ENCODE measurements at places on chromosomes 7 and 10. TPM values are rescaled to one million over a fixed set of nuclear protein-coding genes. Genes with fewer than 3 reads are reported as not detected.

DNA sequence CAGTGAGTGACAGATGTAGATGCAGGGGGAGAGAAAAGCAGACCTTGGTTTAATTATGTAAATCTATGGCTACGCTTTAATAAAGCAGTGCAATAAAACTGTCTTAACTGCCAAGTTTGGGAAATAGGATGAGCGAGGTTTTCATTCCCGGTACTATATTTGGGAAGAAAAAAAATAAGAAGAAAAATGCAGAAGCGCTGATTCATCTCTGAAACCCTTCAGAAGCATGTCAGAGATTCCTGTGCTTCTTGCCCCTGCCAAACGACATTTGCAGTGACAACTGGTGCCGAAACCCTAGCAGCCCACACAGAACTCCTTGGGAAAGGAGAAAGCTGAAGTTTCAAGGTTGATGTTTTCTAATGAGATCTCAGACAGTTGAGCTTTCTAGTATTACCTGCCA is 380.7 kb downstream of the REEP3 start:
- DNase-seq, result no peak

GRCh38 chr7:28423918-28424514 is 11.7 kb downstream of the CREB5 start:
- no peak for DNase-seq

The VWDE gene
- total RNA-seq, result 3.4 TPM

The CD36 gene
- not detected for total RNA-seq

DNA sequence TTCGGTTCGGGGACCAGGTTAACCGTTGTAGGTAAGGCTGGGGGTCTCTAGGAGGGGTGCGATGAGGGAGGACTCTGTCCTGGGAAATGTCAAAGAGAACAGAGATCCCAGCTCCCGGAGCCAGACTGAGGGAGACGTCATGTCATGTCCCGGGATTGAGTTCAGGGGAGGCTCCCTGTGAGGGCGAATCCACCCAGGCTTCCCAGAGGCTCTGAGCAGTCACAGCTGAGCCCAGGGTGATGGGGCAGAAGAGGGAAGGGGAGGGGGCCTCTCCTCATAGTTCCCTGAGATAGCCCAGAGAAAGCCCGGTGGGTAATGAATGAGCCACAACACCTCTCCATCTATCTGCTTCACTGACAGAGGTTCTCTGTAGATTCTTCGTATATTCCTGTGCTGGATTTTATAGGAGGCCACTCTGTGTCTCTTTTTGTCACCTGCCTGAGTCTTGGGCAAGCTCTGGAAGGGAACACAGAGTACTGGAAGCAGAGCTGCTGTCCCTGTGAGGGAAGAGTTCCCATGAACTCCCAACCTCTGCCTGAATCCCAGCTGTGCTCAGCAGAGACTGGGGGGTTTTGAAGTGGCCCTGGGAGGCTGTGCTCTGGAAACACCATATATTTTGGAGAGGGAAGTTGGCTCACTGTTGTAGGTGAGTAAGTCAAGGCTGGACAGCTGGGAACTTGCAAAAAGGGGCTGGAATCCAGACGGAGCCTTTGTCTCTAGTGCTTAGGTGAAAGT is 16.4 kb downstream of the PRSS2 start:
- no peak for DNase-seq

DNA sequence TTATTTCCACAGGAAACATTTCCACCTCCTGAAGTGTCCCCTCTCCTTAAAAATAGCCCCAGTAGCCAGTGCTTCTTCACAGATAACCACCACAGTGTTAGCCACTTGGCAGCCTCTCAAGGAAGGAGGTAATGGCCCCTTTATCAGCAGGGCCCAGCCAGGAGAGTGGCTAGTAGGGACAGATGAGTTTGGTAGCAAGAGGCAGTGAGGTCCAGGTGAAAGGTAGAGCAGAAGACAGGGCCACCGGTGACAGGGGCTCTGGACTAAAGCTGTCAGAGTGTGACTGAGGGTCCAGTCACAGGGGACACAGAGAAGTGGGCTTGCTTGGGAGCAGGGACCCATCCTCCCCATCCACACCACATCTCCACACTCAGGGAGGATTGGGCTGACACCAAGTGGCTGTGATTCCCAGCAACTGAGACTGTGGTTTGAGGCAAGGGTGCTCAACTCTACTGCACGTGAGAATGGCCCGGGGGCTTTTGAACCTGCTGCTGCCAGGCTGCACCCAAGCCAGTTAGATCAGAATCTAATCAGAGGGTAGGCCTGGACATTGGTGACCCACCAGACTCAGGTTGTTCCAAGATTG is 52.2 kb downstream of the C10orf120 start:
- no peak for DNase-seq

The EIF4H gene
- 278 TPM for total RNA-seq

The CEP55 gene
- 75.6 TPM for total RNA-seq

The SEMA4G gene
- total RNA-seq, result 0.45 TPM

DNA sequence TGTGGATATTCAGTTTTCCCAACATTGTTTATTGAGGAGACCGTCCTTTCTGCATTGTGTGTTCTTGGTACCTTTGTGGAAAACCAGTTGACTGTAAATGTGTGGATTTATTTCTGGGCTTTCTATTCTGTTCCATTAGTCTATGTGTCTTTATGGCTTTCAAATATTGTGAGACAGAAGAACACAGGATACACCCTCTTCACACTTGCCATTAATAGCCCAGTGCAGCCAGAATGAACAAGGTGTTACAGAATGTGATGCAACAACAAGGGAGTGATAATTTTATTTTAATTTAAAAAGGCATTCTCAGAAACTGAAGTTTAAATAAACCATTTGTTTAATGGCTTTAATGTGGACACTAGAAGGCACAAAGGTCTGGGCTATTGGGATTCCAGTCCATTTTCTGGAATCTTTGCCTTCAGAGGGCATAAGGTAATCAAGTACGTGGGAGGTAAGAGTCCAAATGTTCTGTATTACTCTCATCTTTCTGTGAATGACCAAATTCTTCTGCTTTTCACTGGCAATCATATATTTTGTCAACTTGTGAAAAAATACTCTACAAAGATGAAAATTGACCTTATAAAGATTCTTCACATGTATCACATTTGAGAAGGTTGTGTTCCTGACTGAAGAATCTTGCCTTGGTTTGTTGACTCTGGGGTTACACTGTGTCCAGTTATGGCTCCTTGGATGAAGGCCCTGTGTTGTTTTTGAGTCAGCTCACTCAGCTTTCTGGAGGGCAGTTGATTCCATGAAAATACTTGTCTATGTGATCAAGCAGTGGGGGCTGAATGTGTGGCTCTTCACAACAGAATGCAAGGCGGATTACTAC is 962.7 kb downstream of the LRMDA start:
- DNase-seq, result no peak

DNA sequence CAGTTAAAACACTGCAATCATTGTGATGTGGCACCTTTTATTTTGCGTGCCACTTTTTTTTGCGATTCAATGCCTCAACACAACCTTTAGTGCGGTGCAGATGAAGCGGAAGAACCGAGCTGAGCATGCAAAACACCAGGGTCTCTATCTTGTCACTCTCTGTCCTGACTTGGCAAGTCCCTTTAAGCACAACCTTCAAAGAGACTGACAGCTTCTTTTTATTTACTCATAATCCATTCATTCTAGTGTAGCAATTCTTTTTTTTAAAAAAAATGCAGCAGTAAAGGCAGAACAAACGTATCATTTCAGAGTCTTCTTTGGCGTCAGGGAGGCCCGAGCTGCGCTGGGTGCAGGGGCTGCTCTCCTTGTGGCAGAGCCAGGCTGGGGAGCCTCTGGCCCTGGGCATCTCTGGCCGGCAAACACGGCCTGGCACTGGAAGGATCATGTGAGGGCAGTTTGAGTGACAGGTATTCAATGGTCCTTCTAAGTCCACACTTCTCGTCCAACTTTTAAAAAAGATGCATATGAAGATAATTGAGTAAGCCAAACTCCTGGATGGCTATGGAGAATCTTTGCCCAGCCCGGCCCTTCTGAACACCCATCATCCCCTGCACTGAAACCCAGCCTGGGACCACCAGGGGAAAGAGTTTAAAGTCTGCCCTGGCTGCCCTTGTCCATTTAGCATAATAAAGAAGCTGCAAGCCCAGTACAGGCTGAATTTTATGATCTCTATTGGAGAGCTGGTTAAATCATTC is 3.9 kb downstream of the PTF1A start:
- no peak for DNase-seq

Measured in activated CD8-positive, alpha-beta memory T cell treated with anti-CD3 and anti-CD28 coated beads, Interleukin-2, amount 10 ng/mL, durations not matched to agents 7 days and 5 days (primary cell).